ENCODE measurements at places on chromosomes 7 and 10.

- DNase-seq = no peak
Measured at GRCh38 chr10:19778996-19779395, 37.2 kb upstream of the PLXDC2 start.

GRCh38 chr10:60865198-60865783, 78.7 kb downstream of the RHOBTB1 start:
- no peak for DNase-seq

- no peak for DNase-seq
Measured at GRCh38 chr10:29446327-29446726, 157.5 kb downstream of the LYZL1 start.

GRCh38 chr10:11240641-11241040, 223.0 kb downstream of the CELF2 start:
- DNase-seq = no peak

DNA sequence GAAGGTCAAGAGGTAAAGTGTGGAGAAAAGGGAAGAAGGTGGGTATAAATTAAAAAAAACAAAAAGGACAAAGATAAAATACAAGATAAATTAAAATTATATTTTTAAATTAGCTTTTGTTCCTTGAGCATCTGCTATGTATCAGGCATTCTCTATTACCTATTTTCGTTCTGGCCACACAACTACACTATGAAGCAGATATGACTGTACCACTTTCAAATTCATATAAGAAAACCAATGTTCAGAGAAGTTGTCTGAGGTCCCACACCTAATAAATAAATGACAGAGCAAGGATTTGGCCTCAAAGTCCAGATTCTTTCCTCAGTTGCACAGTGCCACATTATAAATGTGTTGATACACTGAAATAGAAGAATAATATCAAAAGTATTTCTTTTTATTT, 103.8 kb upstream of the PCDH15 start:
- DNase-seq = no peak

DNA sequence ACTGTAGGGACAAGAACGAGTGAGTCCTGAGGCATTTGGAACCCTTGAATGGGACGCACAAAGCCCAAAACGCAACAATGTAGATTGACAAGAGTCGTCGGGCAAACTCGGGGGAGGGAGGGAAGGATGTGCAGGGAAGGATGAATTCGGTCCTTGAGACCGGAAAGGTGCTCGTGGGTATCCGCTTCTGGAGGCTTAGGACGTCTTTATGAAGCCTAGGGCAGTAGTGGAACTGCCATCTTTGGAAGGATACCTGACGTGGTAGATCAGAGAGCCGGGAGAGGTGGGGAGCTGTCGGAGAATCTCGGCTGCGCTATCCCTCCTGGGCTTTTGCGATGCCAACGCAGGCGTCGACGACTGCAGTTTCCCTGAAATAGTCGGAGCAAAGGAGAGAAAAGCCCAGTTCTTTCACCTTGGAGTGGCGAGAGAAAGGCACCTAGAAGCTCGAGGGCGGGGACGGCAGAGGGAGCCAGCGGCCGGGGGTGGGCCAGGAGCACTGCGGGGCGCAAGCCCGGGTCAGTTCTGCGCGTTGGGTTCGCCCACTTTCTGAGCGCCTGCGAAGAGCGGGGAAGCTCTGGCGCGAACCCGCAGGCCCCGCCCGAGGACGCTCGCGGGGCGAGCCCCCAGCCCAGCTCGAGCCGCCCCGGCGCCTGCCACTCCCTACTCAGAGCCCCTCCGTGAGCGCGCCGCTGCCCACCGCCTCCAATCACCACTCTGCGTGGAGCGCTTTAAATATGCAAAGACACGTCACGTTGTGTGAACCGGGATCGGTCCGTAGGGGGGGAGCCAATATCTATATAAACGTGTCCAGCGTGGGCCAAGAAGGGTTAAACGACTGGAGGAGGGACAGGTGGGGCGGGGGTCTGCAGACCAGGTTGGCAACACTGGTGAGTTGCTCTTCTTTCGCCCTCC, at the start of gene CYP26C1:
CYP26C1 (plus strand) TSS at position 824 of the 912 bp plus-strand sequence. CDS start 466 bp downstream, outside the sequence.
- DNase-seq = no peak

DNA sequence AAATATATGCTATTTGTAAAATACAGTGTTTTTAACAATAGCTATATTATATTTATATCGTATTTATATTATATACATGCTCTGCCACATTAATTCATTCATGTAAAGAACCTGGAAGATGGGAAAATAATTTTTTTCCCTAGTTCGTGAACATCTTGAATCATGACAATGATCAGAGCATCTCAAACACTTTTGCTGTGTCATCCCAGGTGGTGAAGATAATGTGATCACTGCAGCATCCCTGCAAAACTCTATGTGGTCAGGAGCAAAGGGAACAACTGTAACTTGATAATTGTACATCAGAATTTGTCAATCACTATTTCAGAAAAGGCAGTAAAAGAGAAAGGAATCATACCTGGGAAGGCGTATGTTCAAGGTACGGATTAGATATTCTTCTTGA, 39.3 kb downstream of the RAPGEF5 start:
- no peak for DNase-seq

GRCh38 chr10:12579954-12580858, 230.9 kb downstream of the CAMK1D start:
- no peak for DNase-seq

- no peak for DNase-seq
Measured at GRCh38 chr7:66739477-66739876, 1.1 kb upstream of the RABGEF1 start.

- DNase-seq = no peak
Measured at GRCh38 chr7:48611993-48612392, 312.4 kb upstream of the CDC14C start.

GRCh38 chr7:120030876-120031275, 242.1 kb upstream of the KCND2 start:
- no peak for DNase-seq

DNA sequence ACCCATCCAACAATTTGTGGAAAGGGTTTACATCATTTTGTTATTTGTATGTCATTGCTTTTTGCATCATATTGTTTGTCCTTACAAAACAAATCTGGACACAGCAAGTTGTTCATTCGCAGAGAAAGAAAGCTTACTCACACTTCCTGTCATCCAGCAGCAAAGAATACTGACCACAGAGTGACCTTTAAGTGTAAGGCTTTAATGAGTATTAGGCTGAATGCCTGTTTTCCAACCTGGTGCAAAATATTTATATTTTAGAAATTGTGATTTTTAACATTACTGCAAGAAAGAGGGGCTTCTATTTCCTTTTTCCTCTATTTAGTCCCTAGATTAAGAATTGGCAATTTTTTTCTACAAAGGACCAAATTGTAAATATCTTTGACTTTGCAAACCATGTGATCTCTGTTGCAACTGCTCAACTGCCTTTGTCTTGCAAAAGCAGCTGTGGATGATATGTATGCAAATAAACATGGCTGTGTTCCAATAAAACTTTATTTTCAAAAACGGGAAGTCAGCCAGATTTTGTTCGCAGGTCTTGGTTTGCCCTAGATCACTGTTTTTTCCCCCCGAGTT, 27.8 kb upstream of the ITGB1 start:
- DNase-seq = no peak

GRCh38 chr10:26025523-26025922, 91.5 kb downstream of the MYO3A start:
- no peak for DNase-seq

DNA sequence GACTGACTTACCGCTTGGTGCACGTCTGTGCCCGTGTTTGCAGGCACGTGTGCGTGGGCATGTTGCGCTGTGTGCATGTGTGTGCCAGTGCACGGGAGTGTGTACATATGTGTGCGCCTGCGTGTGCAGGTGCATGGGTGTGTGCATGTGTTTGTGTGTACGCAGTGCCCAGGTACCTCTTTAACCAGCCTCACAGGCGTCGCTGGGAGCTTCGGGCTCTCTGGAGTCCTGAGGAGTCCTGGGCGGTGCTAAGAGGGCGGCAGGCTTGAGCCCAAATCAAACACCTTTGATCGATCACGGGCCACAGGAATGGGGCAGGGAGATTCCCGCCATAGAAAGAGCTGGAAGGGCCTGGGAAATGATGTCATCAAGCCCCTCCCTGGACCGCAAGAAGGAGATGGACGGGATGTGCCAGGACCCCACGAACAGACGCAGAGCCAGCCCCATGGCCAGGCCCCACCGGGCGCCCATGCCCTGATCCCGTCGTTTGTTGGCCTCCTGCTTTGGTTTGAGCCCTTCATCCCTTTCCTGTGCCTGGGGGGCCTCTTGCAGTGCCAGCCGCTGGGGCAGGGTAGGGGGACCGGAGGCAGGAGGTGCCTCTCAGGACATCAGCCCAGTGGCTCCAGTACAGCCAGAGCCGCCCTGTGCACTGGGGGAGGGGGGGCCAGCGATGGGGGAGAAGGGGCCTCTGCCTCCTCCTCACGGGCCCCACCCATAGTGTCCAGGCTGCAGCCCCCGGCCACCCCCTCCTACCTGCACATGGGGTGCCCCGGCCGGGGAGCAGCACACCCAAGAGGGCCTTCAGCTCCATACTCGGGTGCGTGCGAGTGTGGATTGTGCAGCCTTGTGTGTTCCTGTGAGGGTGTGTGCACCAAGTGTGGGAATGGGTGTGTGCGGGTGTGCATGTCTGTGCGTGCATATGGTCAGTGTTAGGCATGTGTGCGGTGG, 5.8 kb downstream of the KNDC1 start:
- DNase-seq = no peak

GRCh38 chr7:95286096-95286495, 38.2 kb downstream of the PON1 start:
- no peak for DNase-seq

GRCh38 chr7:30923774-30924413, 12.2 kb downstream of the AQP1 start:
- no peak for DNase-seq

- no peak for DNase-seq
Measured at GRCh38 chr10:119700321-119700954, 25.4 kb upstream of the INPP5F start.

DNA sequence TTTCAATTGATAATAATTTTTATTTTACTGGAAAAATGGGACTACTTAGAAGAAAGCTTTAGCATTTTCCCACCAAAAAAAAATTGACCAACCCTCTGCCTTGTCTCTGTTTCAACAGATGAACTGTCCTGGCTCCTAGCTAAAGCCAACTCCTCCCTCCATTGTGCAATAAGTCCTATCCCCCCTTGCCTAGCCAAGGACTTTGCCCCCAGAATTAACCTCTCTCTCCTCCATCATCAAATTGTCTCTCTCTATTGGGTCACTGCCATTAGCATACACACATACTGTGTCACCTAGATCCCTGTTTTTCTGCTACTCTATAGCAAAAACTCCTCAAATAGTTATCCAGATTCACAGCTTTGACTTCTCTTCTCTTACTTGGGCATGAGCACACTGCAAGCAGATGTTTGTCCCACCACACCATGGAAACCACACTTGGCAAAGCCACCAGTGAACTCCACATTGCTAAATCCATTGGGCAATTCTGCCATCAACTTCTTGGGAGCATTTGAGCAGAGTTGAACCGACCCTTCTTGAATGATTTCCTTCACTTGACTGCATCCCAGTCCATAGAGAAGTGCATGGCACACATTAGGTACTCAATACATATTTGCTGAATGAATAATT, 91.4 kb upstream of the NEBL start:
- no peak for DNase-seq

DNA sequence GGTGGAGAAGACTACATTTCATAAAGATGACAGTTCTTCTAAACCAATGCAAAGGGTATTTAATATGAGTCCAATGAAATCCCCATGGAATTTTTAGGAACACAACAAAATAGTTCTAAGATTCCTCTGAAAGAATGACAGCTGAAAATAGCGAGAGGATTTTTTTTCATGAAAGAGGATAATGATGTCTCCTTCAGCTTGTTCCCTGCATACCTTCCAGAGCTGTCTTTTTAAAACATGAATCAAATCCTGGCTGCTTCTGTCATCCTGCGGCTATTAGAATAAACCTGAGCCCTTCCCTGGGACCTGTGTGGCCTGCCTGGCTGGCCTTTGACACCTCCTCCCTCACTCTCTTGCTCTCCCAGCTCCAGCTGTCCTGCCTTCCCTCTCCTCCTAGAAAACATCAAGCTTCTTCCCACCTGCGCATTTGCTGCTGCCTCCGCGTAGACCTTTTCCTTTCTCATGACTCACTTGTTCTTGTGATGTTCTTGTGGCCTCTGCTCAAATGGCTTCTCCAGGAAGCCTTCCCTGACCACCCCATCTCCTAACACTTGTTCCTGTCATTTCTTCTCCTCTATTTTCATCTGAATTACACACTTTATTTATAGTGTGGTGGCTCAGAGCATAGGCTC, 57.4 kb downstream of the EEPD1 start:
- no peak for DNase-seq

GRCh38 chr10:95404864-95405263, 114.1 kb upstream of the PDLIM1 start:
- DNase-seq = no peak

DNA sequence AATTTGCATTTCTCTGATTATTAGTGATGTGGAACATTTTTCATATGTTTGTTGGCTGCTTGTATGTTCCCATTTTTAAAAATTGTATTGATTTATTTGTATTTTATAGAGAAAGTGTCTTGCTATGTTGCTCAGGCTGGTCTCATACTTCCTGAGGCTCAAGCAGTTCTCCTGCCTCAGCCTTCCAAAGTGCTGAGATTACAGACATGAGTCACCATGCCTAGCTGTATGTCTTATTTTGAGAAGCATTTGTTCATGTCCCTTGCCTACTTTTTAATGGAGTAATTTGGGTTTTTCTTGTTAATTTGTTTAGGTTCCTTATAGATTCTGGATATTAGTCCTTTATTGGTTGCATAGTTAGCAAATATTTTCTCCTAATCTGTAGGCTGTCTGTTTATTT, 214.2 kb upstream of the KAT6B start:
- no peak for DNase-seq

DNA sequence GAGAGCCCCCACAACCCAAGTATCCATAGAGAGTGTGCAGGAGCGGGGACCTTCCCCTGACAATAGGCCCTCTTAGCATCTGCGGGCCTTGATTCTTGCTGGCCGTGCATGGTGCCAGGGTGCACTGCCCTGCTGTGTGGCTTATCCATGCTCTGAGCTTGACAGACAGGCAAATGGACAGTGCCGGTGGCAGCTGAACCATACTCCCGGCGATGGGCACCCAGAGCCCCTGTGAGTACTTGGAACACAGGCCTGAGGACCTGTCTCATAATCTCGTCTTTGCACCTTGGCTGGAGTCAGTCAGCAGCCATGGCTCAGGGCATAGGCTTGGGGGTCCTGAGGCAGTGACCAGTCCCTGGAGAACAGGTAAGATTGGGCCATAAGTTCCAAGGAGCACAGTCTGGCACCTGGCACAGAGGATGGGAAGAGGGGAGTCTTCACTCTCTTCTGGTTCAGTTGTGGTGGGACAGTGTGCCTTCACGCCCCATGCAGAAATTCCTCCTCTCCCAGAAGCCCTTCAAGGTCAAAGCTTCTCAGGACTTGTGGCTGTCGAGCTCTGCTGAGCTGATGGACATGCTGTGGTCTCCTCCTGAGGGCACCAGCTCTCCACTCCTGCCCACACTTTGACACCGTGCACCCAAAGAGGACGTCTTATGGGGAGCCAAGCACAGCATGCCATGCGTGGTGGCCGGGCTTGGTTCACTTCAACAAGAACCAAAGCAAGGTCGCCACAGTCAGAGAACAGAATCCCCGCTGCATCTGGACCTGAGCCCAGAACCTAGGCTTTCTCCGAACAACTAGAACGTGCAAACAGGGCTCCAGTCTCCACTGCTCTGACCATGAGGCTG, 59.4 kb upstream of the CAMK2B start:
- DNase-seq = no peak
